ENCODE measurements at places on chromosomes 12 and 14.
A peak's percentile ranks its signal among the peaks of the same experiment; 100 is the strongest.

GRCh38 chr12:65536351-65536750 lies 257.9 kb downstream of the MSRB3 start:
- DNase-seq: no peak

DNA sequence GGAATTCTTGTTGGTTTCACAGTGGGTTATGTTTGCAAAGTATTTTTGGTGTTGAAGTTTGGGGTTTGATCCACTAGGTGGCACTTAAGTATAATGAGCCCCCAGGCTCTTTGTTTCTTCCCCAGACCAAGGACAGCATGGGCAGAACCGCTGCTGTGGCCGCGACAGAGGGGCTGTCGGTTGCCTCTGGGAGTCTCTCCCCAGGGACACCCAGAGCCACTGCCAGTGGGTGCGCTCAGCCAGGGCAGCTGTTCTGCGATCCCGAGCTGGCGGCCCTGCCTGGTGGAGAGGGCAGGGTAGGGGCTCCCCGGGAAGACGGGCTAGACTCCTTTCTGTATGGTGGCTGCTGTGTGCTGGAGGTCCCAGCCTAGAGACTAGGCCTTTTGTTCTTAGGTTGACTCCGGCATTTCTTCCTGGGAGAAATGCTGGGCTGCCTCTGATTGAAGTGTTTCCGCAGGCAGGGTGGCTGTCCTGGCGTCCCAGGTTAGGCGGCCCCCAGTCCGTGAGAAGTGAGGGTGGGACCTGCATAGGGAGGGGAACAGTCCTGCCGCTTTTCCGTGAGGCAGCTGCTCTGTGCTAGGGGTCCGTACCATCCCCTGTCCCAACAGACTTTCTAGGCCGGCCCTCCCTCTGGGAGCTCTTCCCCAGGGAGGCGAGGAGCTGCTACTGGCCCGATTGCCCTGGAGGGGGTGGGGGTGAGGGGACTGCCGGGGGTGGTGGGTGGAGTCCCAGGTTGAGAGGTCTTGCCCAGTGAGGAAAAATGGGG lies 253.1 kb upstream of the PELI2 start:
- DNase-seq: no peak

- no peak for DNase-seq
These were observed 90.2 kb downstream of the CALM1 start for GRCh38 chr14:90487031-90487430.

- no peak for DNase-seq
These were observed 89.6 kb upstream of the ATF7IP start for GRCh38 chr12:14275886-14276285.

DNA sequence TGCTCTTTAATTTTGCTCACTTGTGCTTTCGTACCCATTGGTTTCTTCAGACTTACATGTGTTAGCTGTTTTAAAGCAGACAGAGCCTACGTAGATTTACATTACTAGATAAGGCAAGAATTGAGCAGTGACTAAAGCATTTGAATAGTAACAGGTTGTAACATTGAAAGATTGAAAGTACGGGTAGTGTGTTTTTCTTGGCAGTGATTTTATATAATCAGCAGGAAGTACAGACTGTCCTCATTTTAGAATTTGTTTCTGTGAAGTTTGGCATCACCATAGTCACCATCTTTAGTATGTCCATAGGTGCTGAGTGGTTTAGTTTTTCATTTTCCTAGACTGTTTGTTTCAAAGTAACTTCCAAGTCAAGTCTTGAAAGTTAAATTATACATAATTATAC lies 14.0 kb downstream of the RTRAF start:
- DNase-seq: no peak

GRCh38 chr14:62604524-62604923 lies 440.7 kb downstream of the KCNH5 start:
- DNase-seq: no peak

- DNase-seq: no peak
These were observed 124.5 kb downstream of the NCOR2 start for GRCh38 chr12:124442772-124443445.

- DNase-seq: no peak
These were observed 27.9 kb upstream of the EVL start for GRCh38 chr14:100037353-100037752.

DNA sequence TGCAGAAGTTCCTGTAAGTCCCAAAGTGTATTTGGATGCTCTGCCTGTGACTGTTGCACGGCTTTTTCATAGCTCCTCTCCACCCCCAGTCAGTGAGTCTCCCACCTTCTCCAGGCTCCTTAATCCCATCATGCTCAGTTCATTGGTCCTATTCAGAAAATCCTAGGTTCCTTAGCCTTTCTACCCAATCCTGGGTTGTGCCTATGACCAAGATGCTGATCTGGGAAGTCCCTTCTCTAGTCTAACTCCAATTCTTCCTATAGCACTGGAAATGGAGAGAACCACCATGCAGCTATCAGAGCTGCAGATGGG lies 7.7 kb downstream of the CISTR start:
- DNase-seq: no peak

- no peak for DNase-seq
These were observed 91.8 kb downstream of the RGS6 start for GRCh38 chr14:72024043-72024407.

GRCh38 chr12:105523164-105524057 lies 192.9 kb downstream of the C12orf75 start:
- DNase-seq: no peak

DNA sequence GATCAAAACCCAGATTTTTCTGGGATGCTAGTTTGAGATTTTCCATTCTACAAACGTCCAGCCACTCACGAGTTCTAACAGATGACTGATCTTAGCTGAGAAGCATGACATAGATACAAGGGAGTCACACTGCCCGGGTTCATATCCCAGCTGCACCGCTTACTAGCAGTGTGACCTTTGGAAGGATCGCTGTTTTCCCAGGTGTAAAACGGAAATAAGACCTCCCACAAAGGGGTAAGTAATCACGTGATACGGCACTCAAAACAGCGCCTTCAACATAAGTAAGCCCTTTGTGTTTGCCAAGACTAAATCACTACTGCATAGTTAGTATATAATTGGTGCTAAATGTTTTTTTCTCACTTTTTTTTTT lies 624 bp upstream of the PWP1 start:
- DNase-seq: peak; percentile 3

DNA sequence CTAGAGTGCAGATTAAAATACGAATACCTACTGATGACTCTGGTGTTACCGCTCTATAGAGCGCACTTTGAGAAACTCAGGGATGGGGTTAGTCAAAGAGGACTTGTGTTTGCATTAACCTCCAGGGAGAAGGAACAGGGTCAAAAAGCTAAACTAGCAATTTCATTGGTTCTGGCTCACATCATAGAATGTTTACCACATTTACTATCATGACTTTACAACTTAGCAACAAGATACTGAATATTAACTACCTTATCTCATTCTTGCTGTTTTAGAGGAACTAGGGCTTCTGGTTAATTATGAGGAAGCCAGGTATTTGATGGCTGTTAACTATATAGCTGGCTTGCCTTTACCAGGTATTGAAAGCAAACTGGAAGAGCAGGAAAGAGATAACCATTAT lies 12.8 kb downstream of the LGALS3 start:
- DNase-seq: no peak

DNA sequence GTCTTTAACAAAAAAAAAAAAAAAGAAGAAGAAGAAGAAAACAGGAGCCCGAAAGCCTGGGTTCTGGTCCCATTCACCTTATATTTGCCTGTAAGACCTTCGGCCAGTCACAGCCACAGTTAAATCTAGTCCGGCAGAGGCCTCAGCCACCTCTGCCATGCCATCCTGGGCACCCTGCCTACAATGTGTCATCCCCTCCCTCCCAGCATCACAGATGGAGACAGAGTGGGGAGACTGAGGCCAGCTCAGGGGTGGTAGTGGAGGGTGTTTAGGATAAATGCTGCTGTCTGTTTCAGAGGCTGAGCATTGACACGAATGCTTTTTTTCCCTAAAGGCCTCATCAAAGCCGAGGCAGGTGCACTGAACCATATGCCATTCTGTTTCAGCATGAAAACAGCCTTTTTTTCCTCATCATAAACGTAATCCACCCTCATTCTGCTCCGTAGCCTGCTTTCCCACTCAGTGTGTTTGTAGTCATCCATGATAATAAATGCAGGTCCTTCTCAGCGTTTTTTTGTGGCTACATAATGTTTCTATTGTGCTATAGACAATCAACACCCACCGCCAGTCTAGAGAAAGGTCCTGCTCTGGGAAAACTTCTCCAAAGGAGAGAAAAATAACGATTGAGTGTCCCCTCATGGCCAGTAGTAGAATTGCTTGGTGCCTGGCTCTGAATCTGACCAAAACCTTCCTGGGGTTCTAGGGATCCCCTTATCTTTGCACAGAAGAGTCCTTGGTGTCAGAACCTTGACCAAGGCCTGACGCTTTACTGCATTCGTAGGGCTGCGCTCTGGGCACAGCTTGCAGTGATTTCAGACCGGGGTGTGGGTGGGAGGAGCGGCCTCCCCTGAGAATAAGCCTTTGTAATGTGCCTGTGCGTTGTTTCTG lies 41.1 kb upstream of the TSPAN9 start:
- DNase-seq: no peak

GRCh38 chr12:62632411-62632918 lies 165.8 kb downstream of the MON2 start:
- no peak for DNase-seq

DNA sequence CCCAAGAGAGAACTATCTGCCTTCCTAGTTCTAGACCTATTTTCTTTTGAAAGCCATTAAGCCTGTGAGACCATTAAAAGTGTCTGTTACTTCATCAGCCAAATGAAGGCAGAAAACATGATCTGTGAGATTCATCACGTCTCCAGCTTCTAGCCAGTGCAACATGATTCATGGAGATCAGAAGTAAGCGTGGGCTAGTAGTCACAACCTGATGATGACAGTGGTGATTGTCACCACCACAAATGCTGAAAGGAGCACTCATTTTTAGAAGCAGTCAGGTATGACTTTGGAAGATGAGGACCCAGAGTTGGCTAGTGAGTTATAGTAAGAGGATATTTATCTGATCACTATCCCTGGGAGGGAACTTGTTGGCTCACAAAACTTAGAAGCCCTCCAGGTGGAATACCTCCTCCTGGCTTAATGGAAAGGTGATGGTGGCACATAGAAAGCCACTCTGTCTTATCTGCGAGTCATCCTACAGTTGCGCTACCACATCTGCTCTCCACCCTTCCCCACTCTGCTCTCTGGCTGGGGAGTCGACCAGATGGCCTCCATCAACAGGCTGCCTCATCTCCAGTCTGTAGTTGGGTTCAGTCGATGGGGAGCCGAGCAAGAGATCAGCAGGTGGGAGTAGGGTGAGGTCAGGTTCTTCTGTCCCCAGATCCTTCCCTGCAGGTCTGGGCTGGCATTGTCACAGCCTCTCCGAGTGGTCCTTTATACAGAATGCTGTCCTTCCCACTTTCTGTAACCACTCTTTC lies 317.6 kb upstream of the FKBP4 start:
- DNase-seq: no peak

- no peak for DNase-seq
These were observed 115.6 kb upstream of the PKP2 start for GRCh38 chr12:33012226-33012625.

DNA sequence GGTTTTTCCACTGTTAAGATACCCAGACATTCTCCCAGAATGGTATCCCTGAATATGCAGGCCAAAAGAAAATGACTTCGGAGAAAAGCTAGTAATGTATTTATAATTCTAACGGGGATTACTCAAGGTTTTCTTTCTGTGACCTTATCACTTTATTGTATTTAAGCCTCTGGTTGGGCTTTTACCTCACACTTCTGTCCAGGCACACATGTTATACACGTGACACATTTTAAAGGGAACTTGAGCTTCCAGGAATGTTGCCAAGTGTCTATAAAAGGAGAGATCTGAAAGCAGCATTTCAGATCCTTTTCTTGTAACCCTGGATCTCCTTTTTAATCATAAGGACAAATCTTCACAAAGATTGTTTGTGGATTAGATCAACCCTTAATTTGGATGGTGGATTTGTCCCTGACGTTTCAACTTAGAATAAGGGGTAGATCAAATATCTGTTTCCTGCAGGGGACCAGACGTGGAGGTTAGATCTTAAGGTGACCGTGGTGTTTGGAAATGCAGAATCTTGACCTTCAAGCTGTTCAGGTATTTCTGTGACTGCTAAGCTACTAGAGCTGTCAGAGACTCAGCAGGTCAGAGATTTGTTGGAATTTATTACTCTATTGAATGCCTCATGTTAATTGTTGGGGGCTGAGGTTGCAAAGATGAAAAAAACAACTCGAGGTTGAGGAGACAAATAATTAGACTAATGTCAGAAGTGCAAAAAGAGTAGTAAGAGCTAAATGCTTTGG lies 1.5 kb downstream of the CIPC start:
- DNase-seq: no peak

GRCh38 chr12:103482365-103482764 lies 13.4 kb downstream of the C12orf42 start:
- no peak for DNase-seq

DNA sequence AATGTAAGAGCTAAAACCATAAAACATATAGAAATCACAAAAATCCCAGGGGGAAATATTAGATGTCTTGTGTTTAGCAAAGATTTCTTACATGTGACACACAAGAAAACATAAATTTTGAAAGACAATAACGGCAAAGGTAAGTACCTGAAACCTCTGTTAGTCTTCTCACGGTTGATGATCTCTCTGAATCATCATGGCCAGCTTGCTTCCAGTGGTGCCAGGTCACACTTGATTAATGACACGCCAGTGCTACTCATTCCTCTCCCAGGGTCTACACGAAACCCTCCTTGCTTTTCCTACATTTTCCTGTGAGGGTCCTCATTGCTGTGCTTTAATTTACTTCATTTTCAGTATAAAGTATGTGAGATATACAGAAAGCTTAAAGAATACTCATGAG lies 114.4 kb upstream of the PARP11 start:
- no peak for DNase-seq

- no peak for DNase-seq
These were observed 11.5 kb upstream of the IL22 start for GRCh38 chr12:68264857-68265256.

- peak; percentile 42 for DNase-seq
These were observed 126.9 kb downstream of the DUSP6 start for GRCh38 chr12:89225401-89225800.

- peak; percentile 3 for DNase-seq
These were observed 872 bp downstream of the FAM177A1 start for GRCh38 chr14:35046751-35047536.

- DNase-seq: no peak
These were observed 4.8 kb upstream of the ITPK1 start for GRCh38 chr14:93120517-93120916.

DNA sequence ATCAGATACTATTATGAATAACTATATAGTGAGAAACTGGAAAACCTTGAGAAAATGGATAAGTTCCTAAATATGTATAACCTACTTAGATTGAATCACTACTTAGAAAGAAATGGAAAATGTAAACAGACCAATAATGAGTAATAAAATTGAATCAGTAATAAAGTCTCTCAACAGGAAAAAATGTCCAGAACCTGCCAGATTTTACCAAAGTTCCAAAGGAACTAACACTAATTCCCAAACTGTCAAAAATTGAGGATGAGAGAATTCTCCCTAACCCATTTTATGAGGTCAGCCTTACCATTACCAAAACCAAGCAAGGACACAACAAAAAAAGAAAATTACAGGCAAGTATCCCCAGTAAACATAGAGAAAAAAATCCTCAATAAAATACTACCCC lies 272.0 kb downstream of the RPAP3 start:
- no peak for DNase-seq

- no peak for DNase-seq
These were observed 11.2 kb downstream of the OSBPL8 start for GRCh38 chr12:76548222-76548837.
